Cardiac muscle cell (in vitro differentiated cells and primary cell): ENCODE measurements at places on chromosomes 16 and 17. TPM values are rescaled to one million over a fixed set of nuclear protein-coding genes. Genes with fewer than 3 reads are reported as not detected.

Gene TMED6
- 0.69 TPM in 1 of 2 replicates, not detected in the other for total RNA-seq

Gene SEZ6L2
- 13.9 and 21.1 TPM in 2 replicates for total RNA-seq

Gene CLEC3A
- total RNA-seq: not detected in 2 replicates

Gene VPS35
- total RNA-seq: 58.9 and 63.2 TPM in 2 replicates

DNA sequence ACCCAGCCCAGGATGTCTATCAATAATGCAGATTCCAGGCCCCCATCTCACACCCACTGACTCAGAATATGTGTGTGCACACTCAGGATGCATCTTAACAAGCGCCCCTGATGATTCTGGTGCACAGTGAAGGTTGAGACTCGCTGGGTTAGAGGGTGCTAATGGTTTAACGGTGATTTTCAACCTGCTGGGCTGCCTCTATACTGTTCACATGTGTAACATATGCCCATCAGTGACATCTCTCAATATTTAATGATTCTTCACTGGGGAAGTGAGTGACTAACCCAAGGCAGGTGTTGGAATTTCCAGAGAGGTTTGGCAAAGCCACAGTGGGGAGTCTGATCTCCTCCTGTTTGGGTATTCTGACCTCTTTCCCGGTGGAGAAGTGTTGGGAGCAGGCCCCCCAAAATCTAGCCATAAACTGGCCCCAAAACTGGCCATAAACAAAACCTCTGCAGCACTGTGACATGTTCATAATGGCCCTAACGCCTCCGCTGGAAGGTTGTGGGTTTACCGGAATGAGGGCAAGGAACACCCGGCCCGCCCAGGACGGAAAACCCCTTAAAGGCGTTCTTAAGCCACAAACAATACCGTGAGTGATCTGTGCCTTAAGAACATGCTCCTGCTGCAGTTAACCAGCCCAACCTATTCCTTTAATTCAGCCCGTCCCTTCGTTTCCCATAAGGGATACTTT, 4.1 kb upstream of the DOC2B start:
- no peak for DNase-seq
- no peak overlapping the region for H3K4me3 ChIP-seq
- peaks cover 44% of the 10 kb centered on the region for H3K27me3 ChIP-seq

- peaks cover 11% of the 10 kb centered on the region for H3K4me1 ChIP-seq
- no peak overlapping the region for H3K27ac ChIP-seq
- no peak for DNase-seq
- peaks cover 31% of the 10 kb centered on the region for H3K36me3 ChIP-seq
- H3K4me3 ChIP-seq: no peak overlapping the region
These were observed 2.6 kb upstream of the TRIM65 start for GRCh38 chr17:75899353-75899752.

- no peak overlapping the region for H3K4me3 ChIP-seq
- H3K4me1 ChIP-seq: no peaks in the 10 kb centered on the region
- H3K27ac ChIP-seq: no peak overlapping the region
- peak; percentile 66 for DNase-seq
- H3K27me3 ChIP-seq: peaks cover 90% of the 10 kb centered on the region
These were observed 17.4 kb upstream of the OR1F1 start for GRCh38 chr16:3170440-3171180.

- no peak overlapping the region for H3K27ac ChIP-seq
- H3K4me3 ChIP-seq: no peak overlapping the region
- H3K4me1 ChIP-seq: peaks cover 4% of the 10 kb centered on the region
- no peaks in the 10 kb centered on the region for H3K27me3 ChIP-seq
These were observed 59.1 kb upstream of the PLCG2 start for GRCh38 chr16:81719993-81720392.

- H3K36me3 ChIP-seq: peaks cover 50% of the 10 kb centered on the region
- H3K4me3 ChIP-seq: no peak overlapping the region
- no peaks in the 10 kb centered on the region for H3K27me3 ChIP-seq
- no peak overlapping the region for H3K27ac ChIP-seq
- H3K4me1 ChIP-seq: no peaks in the 10 kb centered on the region
- DNase-seq: no peak
These were observed 17.1 kb downstream of the USP36 start for GRCh38 chr17:78823282-78824046.

DNA sequence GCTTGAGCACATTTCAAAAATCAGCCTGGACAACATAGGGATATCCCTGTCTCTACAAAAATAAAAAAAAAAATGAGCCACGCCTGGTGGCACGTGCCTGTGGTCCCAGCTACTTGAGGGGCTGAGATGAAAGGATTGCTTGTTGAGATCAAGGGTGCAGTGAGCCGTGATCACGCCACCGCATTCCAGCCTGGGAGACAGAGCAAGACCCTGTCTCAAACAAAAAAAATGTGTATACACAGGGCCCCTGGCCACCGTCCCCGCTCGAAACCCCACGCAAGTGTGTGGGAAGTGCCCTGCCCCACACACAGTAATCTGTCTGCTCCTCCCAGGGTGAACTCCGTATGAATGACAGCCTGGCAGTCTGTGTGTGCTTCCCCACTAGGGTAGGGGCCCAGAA, 93.0 kb upstream of the RPL38 start:
- DNase-seq: no peak
- H3K4me3 ChIP-seq: no peak overlapping the region
- no peaks in the 10 kb centered on the region for H3K36me3 ChIP-seq
- no peaks in the 10 kb centered on the region for H3K27me3 ChIP-seq
- no peak overlapping the region for H3K27ac ChIP-seq

DNA sequence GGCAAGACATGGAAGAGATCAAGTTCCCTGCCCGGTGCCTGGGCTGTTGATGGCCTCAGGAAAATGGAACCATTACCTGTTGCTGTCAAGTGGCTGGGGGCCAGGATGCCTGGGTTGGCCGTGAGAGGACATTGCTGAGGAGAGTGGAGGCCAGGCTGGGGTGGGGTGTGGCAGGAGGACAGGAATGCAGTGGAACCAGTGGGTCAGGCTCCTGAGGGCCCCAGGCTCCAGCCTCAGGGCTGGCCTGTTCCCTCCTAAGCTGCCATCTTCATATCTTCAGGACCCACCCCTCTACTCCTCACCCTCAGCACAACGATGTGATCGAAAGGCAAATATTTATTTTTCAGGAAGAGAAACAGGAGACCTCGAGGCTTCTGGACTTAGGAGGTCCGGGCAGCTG, 8.5 kb upstream of the YPEL3 start:
- no peak overlapping the region for H3K27ac ChIP-seq
- no peak overlapping the region for H3K4me3 ChIP-seq
- peaks cover 2% of the 10 kb centered on the region for H3K36me3 ChIP-seq
- DNase-seq: no peak

GRCh38 chr17:17151055-17151454, 55.1 kb downstream of the PLD6 start:
- H3K4me3 ChIP-seq: no peak overlapping the region
- H3K4me1 ChIP-seq: no peaks in the 10 kb centered on the region
- no peak overlapping the region for H3K27ac ChIP-seq

DNA sequence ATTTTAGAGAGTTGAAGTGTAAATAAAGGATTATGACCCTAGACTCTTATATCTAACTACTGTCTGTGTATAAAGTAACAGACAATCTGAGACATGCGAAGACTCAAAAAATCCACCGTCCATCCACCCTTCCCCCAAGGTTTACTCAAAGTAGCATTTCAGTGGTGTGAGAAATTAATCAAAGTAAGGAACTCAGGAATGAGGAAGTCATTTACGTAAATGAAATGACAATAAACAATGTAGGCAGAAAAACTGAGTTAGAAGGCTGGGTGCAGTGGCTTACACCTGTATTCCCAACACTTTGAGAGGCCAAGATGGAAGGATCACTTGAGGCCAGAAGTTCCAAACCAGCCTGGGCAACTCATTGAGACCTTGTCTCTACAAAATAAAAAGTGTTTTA, 19.8 kb upstream of the NTN1 start:
- peaks cover 89% of the 10 kb centered on the region for H3K27me3 ChIP-seq
- H3K27ac ChIP-seq: no peak overlapping the region
- H3K36me3 ChIP-seq: no peaks in the 10 kb centered on the region
- H3K4me3 ChIP-seq: no peak overlapping the region

DNA sequence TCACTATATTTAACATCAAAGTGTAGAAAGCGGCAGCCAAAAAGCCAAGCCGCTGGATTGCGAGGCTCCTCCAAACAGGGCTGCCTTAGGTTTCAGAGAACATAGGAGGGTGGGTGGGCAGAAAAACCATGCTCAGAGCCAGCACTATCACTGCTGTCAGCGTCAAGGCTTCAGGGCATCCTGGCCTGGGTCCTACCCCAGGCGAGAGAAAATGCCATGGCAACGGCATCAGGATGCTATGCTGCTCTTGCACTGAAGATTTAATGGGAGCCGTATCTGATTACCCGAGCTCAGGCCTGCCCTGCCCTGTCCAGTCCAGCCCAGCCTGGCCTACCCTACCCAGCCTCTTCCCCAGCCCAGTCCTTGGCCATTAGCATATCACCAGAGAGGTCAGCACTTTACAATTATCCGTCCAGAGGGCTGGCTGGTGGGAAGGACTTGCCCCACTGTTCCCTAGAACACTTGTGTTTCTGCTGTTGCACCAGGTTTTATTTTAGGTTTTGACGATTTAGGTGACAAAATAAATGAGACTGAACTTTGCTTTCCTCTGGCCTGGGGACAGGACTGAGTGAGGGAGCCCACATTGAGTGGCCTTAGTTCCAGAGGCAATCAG, 61.1 kb downstream of the TOM1L2 start:
- peak; percentile 44 for DNase-seq
- peak overlapping the region; percentile 7 for H3K27ac ChIP-seq
- peaks cover 26% of the 10 kb centered on the region for H3K27me3 ChIP-seq
- H3K36me3 ChIP-seq: no peaks in the 10 kb centered on the region

GRCh38 chr16:81939164-81940056, 71.9 kb downstream of the SDR42E1 start:
- DNase-seq: no peak
- H3K36me3 ChIP-seq: no peaks in the 10 kb centered on the region
- no peak overlapping the region for H3K4me3 ChIP-seq
- no peak overlapping the region for H3K27ac ChIP-seq
- H3K27me3 ChIP-seq: no peaks in the 10 kb centered on the region

DNA sequence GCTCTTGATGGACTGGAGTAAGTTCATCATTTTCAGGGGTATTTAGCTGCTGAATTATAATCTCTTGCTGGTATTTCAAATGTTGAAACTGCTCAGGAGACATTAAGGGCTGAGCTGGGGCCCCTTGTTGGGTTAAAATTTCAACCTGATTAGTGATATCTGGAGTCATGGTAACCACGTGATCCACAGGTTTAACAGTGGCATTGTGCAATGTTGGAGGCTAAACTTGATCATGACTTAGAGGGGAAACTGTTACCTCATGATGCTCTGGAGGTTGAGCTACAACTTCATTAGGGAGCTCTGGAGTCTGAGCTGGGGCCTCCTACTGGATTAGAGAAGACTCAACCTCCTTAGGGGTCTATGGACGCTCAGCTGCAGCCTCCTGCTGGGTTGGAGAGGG, 17.2 kb upstream of the MPP2 start:
- no peaks in the 10 kb centered on the region for H3K36me3 ChIP-seq
- H3K27ac ChIP-seq: no peak overlapping the region
- DNase-seq: no peak

GRCh38 chr17:2933606-2934005, 129.8 kb downstream of the OR1D5 start:
- no peak overlapping the region for H3K4me3 ChIP-seq
- H3K4me1 ChIP-seq: no peaks in the 10 kb centered on the region
- H3K27ac ChIP-seq: no peak overlapping the region
- H3K27me3 ChIP-seq: no peaks in the 10 kb centered on the region
- DNase-seq: no peak

DNA sequence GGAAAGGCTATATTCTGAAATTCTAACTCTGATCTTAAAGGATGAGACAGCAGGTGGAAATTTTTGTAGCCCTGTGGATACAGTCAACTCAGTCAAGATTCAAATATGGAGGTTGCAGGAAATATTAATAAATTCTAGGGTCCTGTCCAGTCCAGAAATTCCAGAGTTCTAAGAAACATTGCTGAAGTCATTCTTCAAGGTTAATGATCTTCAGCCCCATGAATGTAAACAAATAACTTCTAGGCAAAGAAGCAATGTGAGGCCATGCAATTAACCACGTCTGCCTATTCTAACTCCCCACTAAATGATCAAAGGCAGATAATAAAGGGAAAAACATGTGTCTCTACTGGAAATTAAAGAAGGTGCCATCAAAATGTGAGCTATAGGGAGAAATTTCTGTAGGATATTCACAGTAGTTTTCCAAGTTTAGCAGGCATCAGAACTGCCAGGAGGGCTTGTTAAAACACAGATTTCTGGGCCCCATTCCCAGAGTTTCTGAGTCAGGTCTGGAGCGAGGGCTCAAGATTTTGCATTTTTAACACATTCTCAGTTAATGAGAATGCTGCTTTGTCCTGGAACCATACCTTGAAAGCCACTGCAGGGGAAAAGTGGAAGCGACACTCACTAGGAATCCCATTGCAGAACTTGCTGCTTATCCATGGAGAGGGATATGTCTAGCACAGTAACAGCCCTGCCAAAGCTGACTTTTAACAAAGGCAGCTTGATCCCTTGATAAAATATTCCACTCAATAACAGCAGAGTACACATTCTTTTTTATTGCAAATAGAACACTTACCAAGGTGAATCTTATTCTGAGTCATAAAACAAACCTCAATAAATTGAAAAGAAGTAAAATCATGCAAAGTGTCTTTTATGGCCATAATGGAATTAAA, 61.8 kb downstream of the DNAH3 start:
- no peak for DNase-seq
- no peaks in the 10 kb centered on the region for H3K27me3 ChIP-seq
- H3K4me1 ChIP-seq: no peaks in the 10 kb centered on the region
- H3K4me3 ChIP-seq: no peak overlapping the region

DNA sequence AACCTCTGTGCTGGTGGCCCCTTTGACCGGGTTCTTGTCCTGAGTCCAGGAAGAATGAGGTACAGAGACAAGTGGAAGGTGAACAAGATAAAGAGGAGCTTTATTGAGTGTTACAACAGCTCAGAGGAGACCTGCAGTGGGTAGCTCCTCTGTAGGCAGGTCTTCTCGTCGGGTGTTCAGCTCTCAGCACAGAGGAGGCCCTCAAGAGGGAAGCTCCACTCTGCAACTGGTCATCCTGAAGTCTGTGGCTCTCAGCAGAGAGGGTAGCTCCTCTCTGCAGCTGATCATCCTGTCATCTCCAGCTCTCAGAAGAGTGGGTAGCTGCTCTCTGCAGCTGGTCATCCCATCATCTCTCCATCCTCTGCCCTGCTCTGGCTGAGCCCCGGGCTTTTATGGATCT, 39.7 kb downstream of the SCPEP1 start:
- DNase-seq: no peak
- H3K27ac ChIP-seq: no peak overlapping the region
- H3K4me1 ChIP-seq: peaks cover 6% of the 10 kb centered on the region
- H3K27me3 ChIP-seq: no peaks in the 10 kb centered on the region
- no peak overlapping the region for H3K4me3 ChIP-seq

- H3K36me3 ChIP-seq: peaks cover 35% of the 10 kb centered on the region
- DNase-seq: no peak
- no peak overlapping the region for H3K4me3 ChIP-seq
- no peaks in the 10 kb centered on the region for H3K27me3 ChIP-seq
- H3K27ac ChIP-seq: no peak overlapping the region
These were observed 12.4 kb downstream of the CSF3 start for GRCh38 chr17:40027614-40028012.

GRCh38 chr16:2174396-2175131, 19.0 kb downstream of the TRAF7 start:
- no peaks in the 10 kb centered on the region for H3K27me3 ChIP-seq

DNA sequence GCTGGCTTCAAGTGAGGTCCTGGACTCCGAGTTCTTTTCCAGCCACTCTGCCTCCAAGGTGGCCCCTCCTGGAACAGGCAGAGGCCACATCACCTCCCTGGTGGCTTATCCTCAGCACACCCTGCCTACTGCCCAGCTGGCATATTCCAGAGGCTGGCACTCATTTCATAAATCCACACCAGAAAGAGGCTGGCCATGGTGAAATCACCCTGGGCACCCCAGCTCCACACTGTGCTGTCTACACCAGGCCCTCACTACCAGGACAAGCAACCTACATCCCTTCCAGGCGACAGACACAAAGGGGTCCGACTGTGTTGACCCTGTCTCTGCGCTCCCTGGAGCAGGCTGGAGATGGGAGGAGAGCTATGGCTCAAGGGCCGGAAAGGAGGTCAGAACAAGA, 100.2 kb downstream of the C16orf78 start:
- DNase-seq: no peak
- H3K27ac ChIP-seq: no peak overlapping the region
- H3K27me3 ChIP-seq: no peaks in the 10 kb centered on the region
